ENCODE measurements at places on chromosomes 3 and 15. TPM values are rescaled to one million over a fixed set of nuclear protein-coding genes. Genes with fewer than 3 reads are reported as not detected.

The TEX55 gene
- total RNA-seq: not detected

The CRABP1 gene
- not detected for total RNA-seq

The DUOXA1 gene
- total RNA-seq: 0.17 TPM

The DAZL gene
- total RNA-seq: not detected

The RASGRP1 gene
- under 0.01 TPM for total RNA-seq

The TMEM40 gene
- not detected for total RNA-seq

The ESYT3 gene
- not detected for total RNA-seq

The RTP1 gene
- total RNA-seq: not detected
